ENCODE measurements at places on chromosomes 1 and 21.

- DNase-seq: no peak
Observed at GRCh38 chr1:175503538-175503937, 239.9 kb downstream of the TNR start.

DNA sequence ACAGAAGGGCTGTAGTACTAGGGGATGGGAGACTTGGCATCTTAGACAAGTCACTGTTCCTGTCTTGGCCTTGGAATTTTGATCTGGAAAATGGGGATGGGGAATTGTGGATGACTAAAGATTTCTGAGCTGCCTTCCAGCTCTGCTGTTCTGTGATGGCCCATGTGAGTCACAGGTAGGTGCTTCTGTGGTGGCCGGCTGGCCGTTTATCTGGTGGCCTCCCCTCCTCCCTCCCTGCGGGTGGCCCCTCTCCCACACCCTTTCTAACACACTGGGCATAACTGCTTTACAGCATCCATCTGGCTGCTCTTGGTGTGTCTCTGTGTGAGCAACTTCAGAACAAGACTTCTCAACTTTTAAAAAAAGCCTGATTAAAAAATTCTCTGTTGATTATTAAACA, 35.9 kb downstream of the KCNA2 start:
- DNase-seq: no peak

- DNase-seq: no peak
Observed at GRCh38 chr1:7623842-7624241, 147.3 kb upstream of the VAMP3 start.

DNA sequence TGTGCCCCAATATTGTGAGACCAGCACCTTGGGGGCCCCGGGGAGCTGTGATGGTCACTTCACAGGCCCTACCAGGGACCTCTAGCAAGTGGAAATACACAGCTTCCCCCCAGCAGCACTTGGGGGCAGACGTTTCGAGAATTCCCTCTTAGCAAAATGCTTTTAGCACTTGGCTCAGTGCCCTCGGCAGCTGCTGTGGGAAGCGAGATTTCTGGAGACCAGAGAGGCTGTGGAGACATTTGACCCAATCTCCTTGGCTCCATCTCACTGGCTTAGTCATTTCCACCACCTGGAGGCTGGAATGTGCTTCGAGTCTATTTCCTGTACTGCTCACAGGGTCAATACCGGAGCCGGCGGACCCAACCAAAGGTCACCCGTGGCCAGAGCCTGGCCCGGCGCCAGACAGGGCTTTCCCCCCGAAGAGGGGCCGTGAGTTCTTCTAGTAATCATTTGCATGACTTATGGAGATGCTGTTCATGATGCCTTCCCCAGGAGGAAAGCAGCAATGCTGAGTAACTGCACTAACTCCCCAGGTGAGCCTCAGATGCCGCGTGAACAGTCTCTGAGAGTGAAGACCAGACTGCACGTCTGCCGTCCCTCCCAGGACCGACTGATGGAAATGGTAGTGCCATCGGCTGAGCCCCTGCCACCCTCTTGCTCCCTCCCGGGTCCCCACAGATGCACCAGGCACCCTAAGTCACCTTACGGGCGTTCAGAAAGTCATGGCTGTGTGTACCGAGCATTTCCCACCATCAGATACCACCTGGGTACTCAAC, 4.4 kb upstream of the C2CD2 start:
- DNase-seq: no peak

DNA sequence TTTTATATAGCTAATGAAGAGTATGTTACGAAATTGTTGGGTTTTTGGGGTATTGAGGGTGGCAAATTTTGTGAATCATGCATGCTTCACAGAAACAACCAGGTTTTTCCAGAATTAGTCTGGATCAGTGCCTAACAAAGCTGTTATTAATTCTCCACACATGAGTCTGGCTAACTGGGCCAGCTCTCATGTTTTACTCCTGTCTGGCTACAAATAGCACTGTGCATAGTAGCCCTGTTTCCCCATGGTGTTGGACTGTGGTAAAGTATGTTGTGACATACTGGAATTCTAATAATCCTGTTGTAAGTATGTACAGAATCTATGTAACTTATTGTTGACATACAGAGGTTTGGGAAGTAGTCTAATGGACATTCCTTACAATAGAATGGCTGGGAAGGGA, 35.8 kb downstream of the S100B start:
- DNase-seq: no peak

DNA sequence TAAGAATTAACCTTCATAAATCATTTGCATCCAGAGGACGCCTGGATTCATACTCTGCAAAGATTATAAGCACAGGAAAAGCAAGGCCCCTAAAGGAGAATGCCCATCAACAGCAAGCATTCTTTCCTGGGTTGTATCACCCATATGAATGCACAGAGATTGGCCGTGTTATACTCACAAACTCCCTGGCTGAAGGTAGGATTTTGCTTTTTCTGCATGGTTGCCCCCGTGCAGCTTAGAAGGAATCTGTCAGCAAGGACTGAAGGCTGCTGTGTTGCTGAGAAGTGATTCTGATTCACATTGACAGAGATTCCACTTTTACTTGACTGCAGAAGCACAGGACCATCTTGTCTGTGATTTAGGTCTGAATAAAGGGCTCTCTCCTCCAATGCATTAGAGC, 283.0 kb downstream of the LRRIQ3 start:
- DNase-seq: no peak

GRCh38 chr1:173062150-173062938, 11.6 kb upstream of the TNFSF18 start:
- DNase-seq: no peak

DNA sequence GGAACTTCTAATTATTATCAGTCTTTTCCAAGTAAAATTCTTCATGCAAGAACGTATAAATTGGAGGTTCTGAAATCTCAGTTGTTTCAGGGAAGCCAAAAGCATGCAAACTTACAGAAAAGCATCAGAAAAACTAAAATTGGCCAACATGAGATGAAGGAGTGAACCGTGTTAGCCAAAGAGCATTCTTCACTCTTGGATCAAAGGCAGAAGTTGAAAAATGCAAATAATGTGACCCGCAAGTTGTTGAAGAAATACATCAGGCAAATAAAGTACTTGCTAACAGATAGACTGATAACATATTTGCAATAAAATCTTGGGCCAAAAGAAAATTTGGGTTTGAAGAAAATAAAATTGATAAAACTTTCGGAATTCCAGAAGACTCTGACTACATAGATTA, 29.6 kb downstream of the DIPK1A start:
- no peak for DNase-seq

DNA sequence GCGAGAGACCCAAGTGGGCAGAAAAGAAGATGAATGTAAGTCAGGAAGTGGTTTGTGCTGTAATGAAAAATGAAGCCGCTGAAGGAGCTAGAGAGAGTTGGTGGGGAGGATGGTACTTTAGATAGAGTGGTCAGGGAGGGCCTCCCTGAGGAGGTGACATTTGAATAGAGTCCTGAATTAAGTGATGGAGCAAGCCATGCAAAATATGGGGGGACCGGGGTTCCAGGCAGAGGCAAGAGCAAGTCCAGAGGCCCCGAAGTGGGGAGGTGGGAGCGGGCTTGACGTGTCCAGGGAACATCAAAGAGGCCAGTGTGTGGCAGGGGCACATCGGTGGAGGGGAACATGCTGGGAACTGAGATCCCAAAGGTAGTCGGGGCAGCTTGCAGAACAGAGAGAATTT, 43.1 kb downstream of the OPRD1 start:
- DNase-seq: no peak

- no peak for DNase-seq
Observed at GRCh38 chr1:231170875-231171274, 9.0 kb downstream of the TRIM67 start.

DNA sequence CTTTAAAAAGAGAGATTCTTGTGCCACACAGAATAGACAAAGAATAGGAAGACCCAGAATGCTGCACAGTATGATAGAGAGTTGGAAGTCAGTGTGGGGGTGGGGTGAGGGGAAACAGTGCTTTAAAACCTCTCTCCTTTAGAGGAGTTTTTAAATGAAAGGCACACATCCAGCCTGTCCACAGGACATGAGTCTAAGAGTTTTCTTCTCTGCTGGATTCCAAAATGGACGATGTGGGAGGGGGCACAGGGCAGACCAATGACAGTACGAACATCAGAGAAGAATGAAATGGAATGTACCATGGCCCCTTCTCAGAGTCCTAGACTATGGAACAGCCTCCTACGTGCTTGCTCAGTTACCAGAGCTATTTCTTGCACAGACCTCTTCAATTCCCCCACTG, 458.2 kb upstream of the DAB1 start:
- DNase-seq: no peak

DNA sequence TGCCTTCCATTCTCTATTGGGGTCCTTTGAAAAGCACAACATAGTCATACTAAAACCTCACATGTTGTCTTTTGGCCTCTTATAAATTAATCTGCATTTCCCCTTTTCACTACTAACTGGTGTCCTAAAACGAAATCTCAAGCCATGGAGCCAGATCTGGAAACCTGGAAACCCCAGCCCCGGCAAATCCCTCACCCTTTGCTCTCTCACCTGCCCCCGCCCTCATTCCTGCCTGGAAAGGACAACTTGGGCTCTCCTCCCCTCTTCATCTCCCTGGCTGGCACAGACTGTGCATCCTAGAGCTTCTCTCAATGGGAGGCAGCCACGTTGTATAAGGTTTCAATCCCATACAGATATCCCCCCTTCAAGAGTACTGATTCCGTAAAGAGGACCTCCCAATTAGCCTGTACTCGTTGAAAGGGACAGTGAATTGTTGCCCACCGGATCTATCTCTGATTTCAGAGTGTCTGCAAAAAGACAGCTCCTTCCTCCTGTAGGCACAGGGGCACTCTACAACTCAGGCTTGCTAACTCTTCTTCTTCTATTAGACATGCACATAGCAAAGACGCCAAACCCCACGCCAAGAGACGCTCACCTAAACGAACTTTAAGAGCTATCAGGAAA, 1.4 kb downstream of the DUSP10 start:
- no peak for DNase-seq

DNA sequence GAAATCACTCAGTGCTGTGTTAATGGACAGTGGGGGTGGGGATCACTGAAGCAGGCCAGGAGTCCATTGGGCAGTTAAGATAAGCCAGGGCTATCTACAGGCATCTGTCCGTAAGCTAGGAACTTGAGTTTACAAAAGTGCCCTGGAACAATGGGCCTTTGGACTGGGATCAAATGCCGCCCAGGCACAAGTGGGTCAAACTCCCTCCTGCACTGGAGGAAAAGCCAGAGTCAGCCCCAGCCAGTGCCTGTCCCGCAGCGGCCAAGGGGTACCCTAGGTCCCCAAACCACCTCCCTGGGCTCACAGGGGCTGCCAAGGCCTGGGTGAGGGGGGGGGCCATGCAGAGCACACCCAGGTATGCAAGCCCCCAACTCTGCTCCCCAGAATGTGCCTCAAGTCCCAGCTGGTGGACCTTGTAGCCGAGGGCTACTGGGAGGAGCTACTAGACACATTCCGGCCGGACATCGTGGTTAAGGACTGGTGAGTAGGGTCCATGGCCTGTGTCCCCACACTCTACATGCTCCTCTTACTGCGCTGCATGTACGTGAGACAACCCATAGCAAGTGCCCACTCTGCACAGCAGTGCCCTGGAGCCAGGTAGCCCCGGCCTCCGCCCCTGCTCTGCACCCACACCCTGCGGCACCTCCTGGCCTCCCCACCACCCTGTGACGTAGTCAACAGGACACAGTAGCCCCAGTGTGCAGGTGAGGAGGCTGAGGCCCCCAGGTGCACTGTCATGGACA, 7.7 kb downstream of the FBXO6 start:
- DNase-seq: no peak

DNA sequence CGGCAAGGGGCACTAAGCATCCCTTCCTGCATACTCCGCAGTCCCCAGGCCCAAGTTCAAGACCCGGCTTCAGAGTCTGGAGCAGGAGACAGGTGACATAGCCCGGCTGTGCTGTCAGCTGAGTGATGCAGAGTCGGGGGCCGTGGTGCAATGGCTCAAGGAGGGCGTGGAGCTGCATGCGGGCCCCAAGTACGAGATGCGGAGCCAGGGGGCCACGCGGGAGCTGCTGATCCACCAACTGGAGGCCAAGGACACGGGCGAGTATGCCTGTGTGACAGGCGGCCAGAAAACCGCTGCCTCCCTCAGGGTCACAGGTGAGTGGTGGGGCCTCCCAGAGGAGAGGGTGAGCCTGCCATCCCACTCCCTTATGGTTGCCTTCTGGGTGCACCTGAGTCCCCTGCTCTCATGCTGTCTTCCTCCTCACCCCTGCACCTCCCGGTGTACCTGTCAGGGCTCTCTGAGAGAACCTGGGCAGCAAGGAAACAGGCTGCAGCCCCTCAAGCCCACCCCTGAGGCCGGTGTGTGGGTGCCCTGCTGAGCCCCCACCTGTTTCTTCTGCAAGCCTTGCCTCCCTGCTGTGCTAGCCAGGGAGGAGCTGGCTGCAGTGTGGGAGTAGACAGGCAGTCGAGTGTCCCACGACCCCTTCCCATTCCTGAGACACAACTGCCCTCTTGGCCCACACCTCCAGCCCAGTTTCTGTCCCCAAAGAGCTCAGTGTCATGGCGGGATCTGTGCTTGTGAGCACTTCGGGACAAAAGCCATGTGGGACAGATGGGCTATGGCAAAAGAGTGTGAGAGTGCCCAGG, 99.2 kb downstream of the TRIM11 start:
- DNase-seq: no peak

- no peak for DNase-seq
Observed at GRCh38 chr1:3690282-3691065, 38.2 kb downstream of the TP73 start.

DNA sequence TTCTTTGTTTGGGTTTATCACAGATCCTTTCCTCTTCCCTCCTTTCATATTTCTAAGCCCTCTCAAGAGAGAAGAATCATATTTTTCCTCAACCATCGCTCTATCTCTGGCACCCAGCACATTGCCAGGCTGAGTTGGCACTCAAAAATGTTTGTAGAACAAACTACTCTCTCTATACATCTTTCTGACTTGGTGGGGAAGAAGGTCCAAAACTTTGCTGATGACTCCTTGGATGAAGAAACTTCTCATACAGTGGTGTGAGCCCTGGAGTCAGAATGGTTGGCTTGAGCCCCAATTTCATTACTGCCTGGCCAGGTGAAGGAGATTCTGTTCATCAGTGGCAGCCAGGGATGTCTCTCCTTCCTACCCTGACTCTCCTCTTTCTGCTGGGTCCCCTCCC, 11.9 kb downstream of the ALX3 start:
- DNase-seq: no peak

- DNase-seq: no peak
Observed at GRCh38 chr1:118306851-118307250, 121.8 kb upstream of the SPAG17 start.

DNA sequence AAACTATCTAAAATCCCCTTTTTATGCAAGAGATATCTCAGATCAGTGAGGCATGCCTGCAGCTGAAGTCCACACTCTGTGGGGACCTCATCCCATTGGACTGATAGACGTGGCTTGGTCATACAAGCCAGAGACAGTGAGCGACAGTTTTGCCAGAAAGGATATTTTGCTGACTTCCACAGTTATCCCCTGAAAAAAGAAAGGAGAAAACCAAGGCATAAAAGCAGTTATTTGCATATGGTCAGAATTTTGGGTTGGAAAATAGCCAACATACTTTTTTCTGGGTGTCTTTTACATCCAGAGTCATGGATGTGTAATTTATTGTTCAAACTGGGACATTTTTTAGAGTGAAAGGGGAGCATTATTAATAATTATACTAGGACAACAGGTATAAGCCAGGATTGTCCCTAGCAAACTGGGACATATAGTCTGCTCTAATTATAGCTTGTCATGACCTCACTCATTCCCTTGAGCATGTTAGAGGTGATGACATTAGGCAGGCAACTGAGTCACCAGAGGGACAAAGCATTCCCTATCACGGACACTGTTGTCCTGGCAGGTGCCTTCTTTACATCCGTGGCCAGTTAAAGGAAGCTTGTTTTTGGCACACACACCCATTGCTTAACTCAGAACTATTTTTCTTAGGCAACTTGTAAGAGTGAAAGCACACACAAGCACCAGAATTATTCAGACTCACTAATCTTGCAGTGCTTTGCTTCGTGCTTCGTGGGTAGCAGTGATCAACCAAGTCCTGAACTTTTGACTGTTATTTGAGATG, 65.5 kb downstream of the PRRX1 start:
- DNase-seq: no peak
